Stimulated activated memory B cell treated with anti-CD40 and anti-IgM and Interleukin-4, amounts not matched to agents 10 μg/mL and 1 μg/mL and 100 μg/mL, for 72 hours (primary cell): ENCODE measurements at places on chromosomes 7 and 10.

- H3K27ac ChIP-seq, result no peak overlapping the region
- peak; percentile 21 for ATAC-seq
- peaks cover 53% of the 10 kb centered on the region for H3K27me3 ChIP-seq
Measured at GRCh38 chr10:50992356-50992901, 81.9 kb upstream of the PRKG1 start.

DNA sequence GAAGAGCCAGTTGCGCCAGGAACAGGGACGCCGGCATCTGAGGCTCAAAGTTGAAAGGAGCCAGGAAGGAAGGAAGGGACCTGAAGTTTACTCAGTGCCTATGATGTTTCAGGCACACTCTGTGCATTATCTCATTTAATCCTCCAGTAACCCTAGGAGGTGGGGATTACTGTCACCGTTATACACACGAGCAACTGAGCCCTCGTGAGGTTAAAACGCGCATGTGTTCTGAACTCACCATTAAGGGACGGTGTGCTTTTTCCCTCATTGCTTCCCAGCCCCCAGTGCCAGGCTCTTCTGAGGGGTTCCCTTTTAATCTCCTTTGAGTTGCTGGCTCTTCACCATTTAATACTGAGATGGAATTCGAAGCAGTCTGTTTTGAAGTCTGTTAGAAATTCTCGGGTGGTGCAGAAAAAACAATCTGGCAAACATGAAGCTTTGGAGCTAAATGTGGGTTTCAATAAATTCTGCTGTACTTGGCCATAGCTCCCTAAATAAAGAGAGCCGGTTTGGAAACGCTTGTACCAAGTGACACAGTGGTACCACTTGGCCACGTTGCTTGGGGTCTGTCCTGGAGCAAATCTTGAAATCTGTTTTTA is 102.2 kb downstream of the TAX1BP1 start:
- H3K27ac ChIP-seq, result no peak overlapping the region
- H3K27me3 ChIP-seq, result no peaks in the 10 kb centered on the region
- no peak overlapping the region for H3K4me3 ChIP-seq
- H3K4me1 ChIP-seq, result peaks cover 12% of the 10 kb centered on the region
- H3K36me3 ChIP-seq, result peaks cover 31% of the 10 kb centered on the region

GRCh38 chr7:91196058-91196457 is 68.2 kb upstream of the FZD1 start:
- H3K4me1 ChIP-seq, result no peaks in the 10 kb centered on the region
- peaks cover 13% of the 10 kb centered on the region for H3K36me3 ChIP-seq
- no peak for ATAC-seq
- H3K4me3 ChIP-seq, result no peak overlapping the region
- H3K27me3 ChIP-seq, result no peaks in the 10 kb centered on the region

DNA sequence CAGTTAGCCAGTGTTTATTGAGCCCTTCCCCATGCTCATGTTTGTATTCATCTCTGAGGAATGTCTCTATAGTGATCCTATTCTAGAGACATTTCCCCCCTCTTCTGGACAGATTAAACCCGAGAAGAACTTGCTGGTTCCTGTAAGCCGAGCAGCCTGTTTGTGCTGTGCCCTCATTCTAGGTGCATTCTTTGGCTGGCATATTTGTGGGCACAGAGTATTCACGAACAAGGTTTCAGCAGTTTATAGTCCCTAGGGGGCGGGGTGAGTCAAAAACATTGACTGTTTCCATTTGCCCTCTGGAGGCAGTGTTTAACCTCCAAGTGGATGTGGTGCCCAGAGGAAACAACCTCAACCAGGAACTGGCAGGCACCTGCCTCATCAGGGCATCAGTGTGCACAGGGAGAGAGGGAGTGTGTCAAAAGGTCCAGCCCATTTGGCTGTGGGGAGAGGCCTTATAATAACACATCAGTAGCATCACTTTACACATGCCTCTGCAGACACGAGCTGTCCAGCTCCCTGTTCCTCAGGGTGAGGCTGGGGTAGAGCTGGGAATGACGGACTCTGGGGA is 273.3 kb upstream of the LRGUK start:
- no peak overlapping the region for H3K27ac ChIP-seq
- no peak overlapping the region for H3K4me3 ChIP-seq
- peaks cover 7% of the 10 kb centered on the region for H3K36me3 ChIP-seq
- H3K27me3 ChIP-seq, result no peaks in the 10 kb centered on the region
- ATAC-seq, result peak; percentile 67
- peaks cover 14% of the 10 kb centered on the region for H3K4me1 ChIP-seq

DNA sequence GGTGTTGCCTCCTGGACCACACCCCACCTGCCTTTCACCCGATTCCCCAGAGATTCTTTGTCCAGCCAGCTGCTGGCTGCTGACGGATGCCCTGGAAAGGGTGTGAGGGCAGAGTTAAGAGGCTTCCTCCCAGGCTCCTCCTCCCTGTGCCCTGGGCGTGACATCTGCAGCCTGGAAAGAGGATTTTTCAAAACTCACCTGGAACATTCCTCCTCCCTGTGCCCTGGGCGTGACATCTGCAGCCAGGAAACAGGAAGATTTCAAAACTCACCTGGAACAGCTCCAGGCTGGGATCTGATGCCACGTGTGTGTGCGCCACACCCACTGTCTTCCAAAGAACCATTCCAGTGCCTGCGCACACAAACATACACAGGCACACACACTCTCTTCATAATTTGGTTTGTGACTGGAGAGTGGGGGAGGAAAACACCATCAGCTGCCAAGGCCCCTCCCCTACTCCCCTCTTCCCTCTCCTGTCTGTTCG is 5.2 kb downstream of the MARVELD1 start:
- no peak overlapping the region for H3K4me3 ChIP-seq
- no peak overlapping the region for H3K27ac ChIP-seq
- no peak for ATAC-seq
- no peaks in the 10 kb centered on the region for H3K36me3 ChIP-seq
- H3K4me1 ChIP-seq, result peaks cover 14% of the 10 kb centered on the region
- H3K27me3 ChIP-seq, result no peaks in the 10 kb centered on the region

GRCh38 chr7:30700941-30701340 is 18.7 kb upstream of the CRHR2 start:
- H3K4me1 ChIP-seq, result no peaks in the 10 kb centered on the region
- no peak overlapping the region for H3K27ac ChIP-seq
- H3K27me3 ChIP-seq, result peaks cover 25% of the 10 kb centered on the region

GRCh38 chr7:80132594-80132993 is 2.0 kb upstream of the GNAI1 start:
- no peak overlapping the region for H3K27ac ChIP-seq
- no peak for ATAC-seq
- no peak overlapping the region for H3K4me3 ChIP-seq
- no peaks in the 10 kb centered on the region for H3K36me3 ChIP-seq
- H3K4me1 ChIP-seq, result peaks cover 4% of the 10 kb centered on the region
- peaks cover 37% of the 10 kb centered on the region for H3K27me3 ChIP-seq

GRCh38 chr7:33882040-33882837 is 23.1 kb upstream of the BMPER start:
- no peaks in the 10 kb centered on the region for H3K36me3 ChIP-seq
- ATAC-seq, result no peak
- H3K27me3 ChIP-seq, result no peaks in the 10 kb centered on the region
- no peaks in the 10 kb centered on the region for H3K4me1 ChIP-seq
- no peak overlapping the region for H3K4me3 ChIP-seq

- H3K4me1 ChIP-seq, result no peaks in the 10 kb centered on the region
- no peak overlapping the region for H3K27ac ChIP-seq
- no peaks in the 10 kb centered on the region for H3K27me3 ChIP-seq
- no peak overlapping the region for H3K4me3 ChIP-seq
Measured at GRCh38 chr10:107206833-107207232, 42.3 kb upstream of the SORCS1 start.

DNA sequence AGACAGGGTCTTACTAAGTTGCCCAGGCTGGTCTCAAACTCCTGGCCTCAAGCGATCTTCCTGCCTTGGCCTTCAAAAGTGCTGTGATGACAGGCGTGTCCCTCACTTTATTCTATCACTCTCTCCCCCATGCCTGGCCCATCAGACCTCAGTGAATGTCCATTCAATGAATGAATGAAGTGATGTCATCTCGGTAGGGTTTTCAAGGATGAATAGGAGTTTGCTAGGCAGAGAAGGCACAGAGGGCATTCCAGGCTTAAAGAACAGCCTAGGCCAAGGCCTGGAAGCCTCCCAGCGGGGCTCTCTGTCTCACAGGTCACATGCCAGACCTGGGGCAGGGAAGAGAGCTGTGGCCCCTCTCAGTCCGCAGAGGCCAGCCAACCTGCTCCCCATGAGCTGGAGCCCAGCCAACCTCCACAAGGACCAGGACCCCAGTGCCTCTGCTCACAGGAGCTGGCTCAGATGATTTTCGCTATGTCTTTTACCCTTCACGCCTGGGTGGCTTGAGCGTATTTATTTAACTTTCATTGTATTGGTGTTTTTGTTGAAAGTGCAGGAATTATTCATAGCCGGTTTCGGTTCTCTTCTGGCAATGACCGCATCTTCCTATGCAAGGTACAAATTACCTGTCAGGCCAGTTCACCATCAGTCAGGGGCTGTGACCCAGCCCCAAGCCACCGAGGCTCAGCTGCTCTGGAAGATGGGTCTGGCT is 11.8 kb upstream of the TNRC18 start:
- H3K36me3 ChIP-seq, result peaks cover 6% of the 10 kb centered on the region
- no peak overlapping the region for H3K4me3 ChIP-seq
- H3K27me3 ChIP-seq, result peaks cover 47% of the 10 kb centered on the region
- H3K27ac ChIP-seq, result no peak overlapping the region

DNA sequence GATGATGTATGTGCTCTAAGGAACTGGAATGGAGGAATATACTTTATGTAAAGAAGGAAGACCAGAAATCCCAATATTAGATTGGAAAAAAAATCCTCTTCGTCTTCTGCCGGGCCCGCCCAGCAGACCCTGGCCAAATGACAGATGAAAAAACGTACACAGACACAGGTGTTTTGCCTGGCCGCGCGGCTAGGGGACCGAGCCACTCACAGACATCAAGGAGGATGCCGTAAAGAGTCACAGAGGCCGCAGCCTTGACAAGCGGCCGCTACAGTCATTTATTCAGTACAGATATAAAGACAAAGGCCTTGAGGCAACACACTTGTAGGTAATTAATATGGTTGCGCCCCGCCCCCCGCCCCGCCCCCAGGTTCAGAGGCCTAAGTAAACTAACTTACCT is 594.1 kb downstream of the GRM8 start:
- H3K27ac ChIP-seq, result peak overlapping the region; percentile 79
- no peak for ATAC-seq
- H3K4me1 ChIP-seq, result peaks cover 22% of the 10 kb centered on the region
- no peak overlapping the region for H3K4me3 ChIP-seq
- no peaks in the 10 kb centered on the region for H3K27me3 ChIP-seq

DNA sequence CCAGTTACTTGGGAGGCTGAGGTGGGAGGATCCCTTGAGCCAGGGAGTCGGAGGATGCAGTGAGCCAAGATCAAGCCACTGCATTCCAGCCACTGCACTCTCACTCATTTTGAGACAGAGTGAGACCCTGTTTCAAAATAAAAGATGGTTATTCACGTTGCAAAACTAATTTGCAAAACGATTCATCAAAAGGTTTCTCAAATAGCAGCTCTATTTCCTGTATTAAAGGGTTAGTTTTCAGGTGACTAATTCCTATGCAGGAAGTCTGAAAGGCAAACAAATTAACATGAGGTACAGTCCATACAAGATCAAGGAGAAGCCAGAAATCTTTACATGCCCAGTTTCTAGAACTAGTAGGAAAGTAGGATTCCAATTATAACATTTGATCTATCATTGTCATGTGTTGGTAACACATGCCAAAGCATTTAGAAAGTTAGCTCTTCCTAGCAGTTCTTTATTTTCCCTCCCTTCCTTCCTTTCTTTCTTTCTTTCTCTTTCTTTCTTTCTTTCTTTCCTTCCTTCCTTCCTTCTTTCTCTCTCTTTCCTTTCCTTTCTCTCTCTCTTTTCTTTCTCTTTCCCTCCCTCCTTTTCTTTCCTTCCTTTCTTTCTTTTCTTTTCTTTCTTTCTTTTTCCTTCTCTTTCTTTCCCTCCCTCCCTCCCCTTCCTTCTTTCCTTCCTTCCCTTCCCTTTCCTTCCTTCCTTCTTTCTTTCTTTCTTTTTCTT is 49.3 kb downstream of the DENND2A start:
- peaks cover 8% of the 10 kb centered on the region for H3K4me1 ChIP-seq
- no peak overlapping the region for H3K27ac ChIP-seq
- H3K4me3 ChIP-seq, result no peak overlapping the region
- ATAC-seq, result no peak
- H3K36me3 ChIP-seq, result no peaks in the 10 kb centered on the region
- peaks cover 15% of the 10 kb centered on the region for H3K27me3 ChIP-seq

DNA sequence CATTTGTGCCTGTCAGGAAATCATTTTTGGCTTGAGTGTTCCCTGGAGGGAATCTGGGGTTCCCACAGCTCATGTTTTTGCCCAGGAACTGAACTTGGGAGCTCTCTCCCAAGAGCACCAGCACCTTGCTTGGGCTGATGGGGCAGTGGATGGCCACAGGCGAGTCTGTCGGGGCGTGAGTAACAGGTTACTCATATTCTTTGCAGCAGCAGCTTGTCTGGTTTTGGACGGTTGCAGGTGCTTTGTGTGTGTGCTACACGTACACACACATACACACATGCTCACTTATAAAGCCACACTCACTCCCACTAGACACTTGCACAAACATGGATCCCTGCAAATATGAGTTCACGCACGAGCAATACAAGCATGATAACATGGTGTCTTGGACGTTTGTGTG is 2.9 kb upstream of the PALD1 start:
- H3K27ac ChIP-seq, result no peak overlapping the region
- ATAC-seq, result no peak
- H3K4me3 ChIP-seq, result no peak overlapping the region

DNA sequence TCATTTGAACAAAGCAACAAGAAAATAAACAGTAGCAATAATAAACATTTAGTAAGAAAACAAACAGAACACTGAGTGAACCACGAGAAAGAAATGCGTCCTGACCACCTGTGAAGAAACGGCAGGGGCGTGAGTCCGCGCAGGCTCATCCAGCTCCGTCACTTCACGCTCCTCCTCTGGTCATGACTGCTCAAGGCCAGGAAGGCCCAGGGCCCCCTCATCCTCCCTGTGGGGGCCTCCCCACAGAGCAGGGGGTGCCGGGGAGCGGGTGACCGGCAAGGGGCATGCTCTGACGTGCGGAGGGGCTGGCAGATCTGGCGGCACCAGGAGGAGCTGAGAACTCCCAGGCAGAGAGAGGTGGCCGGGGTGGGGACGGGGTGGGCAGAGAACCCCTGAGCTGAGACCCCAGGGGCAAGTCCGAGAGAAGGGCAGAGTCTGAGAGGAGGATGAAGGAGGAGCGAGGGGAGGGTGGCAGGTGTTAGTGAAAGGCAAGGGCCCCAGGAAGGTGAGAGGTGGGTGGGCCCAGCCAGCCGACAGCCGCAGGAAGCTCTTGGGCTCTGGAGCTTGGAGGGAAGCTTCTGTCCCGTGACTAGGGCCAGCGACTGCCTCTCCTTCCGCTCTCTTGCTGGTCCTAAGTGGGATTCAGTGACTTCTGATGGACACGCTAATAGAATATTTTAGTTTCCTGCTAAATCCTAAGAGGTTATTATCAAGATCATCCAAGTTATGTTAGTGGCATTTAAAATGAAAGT is 223.9 kb downstream of the TCERG1L start:
- no peak overlapping the region for H3K27ac ChIP-seq
- no peaks in the 10 kb centered on the region for H3K27me3 ChIP-seq
- no peaks in the 10 kb centered on the region for H3K4me1 ChIP-seq
- no peak overlapping the region for H3K4me3 ChIP-seq

GRCh38 chr10:30114881-30115625 is 55.7 kb upstream of the JCAD start:
- no peaks in the 10 kb centered on the region for H3K27me3 ChIP-seq
- H3K27ac ChIP-seq, result no peak overlapping the region
- no peak overlapping the region for H3K4me3 ChIP-seq
- no peaks in the 10 kb centered on the region for H3K36me3 ChIP-seq
